ENCODE measurements at places on chromosomes 6 and 20.

DNA sequence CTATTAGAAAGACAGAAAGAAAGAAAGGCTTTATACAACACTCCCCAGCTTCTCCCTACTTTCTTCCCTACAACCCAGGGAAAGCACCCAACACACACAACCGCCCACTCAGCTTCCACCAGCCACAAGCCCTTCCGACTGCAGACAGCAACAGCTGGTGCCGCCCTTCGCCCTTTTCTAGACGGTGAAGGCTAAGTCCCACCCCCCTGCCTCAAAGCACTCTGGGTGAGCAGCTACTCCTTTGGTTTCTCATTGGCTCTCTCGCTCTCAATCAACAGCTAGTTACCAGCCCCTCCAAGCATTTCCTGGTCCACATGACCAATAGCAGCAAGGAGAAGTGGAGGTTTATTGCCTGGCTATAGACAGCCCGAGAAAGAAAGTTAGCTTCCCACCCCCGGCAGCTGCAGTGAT, 230.1 kb upstream of the MOCS1 start:
- DNase-seq = no peak

GRCh38 chr20:63073738-63074065, 66.9 kb upstream of the BHLHE23 start:
- no peak for DNase-seq

GRCh38 chr6:12898603-12899002, 182.0 kb downstream of the PHACTR1 start:
- DNase-seq = no peak

GRCh38 chr6:167684276-167685104, 142.2 kb upstream of the AFDN start:
- DNase-seq = no peak

DNA sequence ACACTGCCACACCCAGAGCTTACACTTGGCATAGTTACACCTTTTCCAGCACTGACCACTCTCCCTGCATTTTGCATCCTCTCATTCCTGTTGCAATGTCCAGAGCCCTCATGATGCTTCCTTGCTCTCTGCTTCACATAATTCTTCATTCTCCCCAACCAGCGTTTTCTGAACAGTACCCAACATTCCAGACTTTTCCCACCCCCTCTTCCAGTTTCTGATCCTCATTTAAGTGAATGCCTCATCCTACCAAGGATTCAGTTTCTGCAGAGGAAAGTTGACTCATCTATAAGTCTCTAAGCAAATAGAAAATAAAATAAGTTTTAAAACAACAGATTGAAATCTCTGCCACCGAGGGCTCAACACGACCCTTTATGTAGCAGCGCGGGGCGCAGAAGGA, 321.3 kb upstream of the TCF21 start:
- no peak for DNase-seq

DNA sequence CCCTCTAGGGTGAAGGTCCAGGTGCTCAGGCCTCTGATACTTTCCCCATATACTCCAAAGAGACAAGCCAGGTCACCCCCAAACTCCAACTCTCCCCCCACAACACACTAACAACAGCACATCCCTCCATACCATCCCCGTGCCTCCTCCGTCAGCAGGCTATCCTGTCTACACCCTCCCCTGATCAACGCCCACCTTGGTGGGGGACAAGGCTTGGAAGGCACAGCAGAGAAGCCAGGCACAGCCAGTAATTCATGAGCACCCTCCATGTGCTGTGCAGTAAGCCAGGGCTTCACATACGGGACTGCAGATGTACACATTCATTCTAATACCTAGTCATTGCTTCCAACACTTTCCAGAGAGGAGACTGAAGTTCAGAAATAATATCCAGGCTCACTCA, 57.6 kb downstream of the TRERF1 start:
- no peak for DNase-seq

DNA sequence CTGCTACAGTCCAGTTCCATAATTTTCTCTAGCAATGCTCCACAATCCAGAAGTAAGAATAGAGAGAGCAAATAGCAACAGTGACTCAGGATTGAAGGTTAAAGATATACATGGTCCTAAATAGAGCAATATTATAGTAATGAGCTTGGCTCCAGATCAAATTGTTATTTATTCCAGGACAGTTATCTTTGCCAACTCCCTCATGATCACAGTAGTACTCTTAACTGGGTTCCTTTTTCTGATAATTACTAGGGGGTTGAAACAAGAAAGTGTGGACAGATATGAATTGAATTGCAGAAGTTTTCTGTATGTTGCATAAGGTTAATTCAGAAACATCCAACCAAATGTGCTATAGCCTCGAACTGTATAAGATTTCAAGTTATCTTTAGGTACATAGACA, 11.9 kb downstream of the FAM184A start:
- no peak for DNase-seq

DNA sequence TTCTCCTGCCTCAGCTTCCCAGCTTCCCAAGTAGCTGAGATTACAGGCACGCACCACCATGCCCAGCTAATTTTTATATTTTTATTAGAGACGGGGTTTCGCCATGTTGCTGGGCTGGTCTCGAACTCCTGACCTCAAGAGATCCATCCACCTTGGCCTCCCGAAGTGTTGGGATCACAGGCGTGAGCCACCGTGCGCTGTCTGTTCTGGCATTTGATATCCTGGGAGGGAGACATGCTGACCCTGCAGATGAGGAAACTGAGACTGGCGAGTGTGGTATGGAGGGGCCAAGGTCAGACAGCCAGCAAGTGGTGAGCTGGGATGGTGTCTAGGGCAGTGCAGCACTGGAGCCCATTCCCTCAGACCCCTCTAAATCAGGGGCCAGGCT, 44.6 kb downstream of the SRC start:
- DNase-seq = no peak

GRCh38 chr6:15389765-15390723, 144.2 kb downstream of the JARID2 start:
- DNase-seq = peak; percentile 58

DNA sequence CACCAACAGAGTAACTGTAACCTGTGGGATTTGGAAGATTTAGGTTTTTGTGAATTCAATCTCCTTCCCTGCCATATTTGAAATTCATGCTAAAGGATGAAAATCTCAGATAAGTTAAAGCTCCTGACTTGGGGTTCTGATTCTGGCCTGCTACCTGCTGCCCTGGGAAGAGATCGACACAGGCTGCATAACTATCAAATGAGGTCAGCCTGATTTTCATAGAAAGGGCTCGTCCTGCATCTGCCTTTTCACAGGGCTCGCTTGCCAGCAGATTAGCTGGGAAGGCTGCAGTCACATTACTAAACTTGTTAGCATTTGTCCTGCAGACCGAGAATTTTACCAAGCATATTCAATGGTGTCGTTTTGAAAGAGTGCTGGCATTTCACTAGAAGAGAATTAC, 14.6 kb downstream of the GCLC start:
- no peak for DNase-seq

Data from MV-4-11 (cell line).